ENCODE measurements at places on chromosomes 12 and 14.

GRCh38 chr12:75996861-75997447 lies 34.6 kb downstream of the PHLDA1 start:
- DNase-seq, result no peak

DNA sequence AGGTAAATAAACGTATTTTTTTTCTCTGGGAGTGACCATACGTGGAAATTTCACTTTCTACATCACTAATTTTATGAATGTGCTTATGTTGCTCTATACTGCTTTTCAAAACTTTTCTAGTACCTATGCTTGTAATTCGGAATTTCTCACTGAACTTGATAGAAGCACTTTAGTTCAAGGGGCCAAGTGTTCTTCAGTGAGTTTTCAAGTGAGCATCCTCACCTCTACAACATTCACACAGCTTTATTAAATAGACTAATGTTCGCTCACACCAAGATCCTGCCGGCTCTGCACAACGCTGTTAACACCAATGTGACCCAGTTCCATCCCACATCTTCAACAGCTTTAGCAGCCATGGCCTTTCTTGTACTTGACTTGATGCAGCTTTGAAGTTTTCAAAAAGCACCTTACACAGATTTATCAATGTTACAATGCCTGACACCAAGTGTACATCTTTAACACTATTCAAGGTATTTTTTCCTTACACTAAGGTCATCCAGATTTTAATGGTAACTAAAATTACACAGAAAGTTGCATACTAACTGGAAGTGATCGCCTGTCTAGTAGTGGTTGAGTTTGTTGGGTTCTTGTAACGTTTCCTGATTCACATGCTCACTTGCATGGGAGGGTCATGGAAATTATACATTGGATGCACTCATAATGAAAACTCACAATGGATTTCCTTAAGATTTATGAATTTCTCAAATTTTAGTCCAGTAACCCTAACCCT lies 4.5 kb downstream of the UBC start:
- no peak for DNase-seq

- no peak for DNase-seq
These were observed 14.8 kb upstream of the DHRS2 start for GRCh38 chr14:23621204-23621931.

GRCh38 chr14:67556671-67557070 lies 23.6 kb downstream of the PLEKHH1 start:
- no peak for DNase-seq

DNA sequence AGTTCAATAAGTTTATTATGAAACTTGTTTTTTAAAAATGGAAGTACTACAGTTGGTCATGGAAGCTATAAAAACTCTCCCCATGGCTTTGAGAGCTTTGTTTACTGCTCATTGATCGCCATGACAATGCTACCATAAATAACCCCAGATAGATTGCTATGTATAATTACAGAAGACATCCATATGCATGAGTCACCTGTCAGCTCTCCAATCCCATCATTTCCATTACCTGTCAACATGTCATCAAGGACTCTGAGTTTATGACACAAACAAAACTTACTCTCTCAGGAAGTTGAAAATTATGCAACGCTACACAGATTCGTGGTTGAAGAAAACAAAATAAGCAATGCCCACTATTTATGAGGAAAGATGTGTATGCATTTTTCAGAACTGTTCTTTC lies 144.4 kb downstream of the SEC23A start:
- DNase-seq, result no peak

- DNase-seq, result no peak
These were observed 308.2 kb upstream of the AMIGO2 start for GRCh38 chr12:47387994-47388393.

All from head of caudate nucleus (tissue), 42 donors.